ENCODE measurements at places on chromosomes 7 and 10.

DNA sequence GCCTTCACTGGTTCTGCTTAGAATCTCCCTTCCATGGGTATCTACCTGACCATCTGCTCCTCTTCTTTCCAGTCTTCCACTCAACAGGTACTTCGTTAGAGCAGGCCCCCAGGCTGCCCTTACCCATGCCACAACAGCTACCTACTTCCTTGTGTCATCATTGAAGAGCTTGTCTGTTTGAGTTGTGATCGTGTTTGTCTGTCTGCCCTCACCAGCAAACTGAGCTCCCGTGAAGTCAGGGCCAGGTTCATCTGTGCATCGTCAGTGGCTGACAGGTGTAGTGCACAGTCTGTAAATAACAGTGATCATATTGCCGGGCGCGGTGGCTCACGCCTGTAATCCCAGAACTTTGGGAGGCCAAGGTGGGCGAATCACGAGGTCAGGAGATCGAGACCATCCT, 5.0 kb downstream of the NIPSNAP2 start:
- DNase-seq: no peak

DNA sequence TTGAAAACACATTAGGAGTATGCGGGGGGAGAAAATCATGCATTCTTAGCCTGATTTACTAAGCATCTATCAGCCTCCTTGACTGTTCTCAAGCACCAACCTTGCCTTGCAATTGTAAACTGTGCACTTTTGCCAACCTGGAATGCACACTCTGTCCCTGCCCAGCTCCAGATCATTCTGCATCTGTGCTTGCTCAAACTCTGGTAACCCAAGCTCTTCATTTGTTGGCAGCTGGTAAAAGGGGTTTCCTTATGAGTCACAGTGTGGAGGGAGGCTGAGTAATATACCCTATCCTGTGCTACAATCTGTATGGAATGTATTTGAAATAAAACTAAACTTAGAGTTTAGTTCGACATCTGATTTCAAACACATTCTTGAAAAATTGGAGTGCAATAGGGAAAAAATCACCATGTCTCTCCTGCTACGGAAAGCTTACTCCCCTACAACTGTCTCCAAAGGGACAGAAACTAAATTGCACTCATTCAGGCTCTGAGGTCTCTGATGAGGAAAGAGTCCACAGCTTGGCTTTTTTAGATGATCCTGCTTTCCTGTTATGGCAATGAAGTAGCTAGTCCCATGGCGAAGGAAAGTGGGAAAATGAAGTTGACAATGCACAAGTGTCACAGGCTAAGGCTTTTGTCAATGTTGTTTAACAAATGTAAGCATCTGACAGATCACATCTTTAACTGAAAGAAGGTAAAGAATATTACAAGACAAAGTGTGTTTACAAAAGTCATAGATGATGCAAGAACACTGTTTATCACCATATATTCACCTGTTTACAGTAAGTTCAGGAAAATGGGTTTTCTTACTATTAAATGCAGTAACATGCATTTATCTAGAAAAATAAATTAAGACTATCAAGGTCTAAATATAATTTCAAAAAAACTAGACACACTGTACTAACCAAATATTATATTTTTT, 61.9 kb downstream of the TES start:
- DNase-seq: no peak

DNA sequence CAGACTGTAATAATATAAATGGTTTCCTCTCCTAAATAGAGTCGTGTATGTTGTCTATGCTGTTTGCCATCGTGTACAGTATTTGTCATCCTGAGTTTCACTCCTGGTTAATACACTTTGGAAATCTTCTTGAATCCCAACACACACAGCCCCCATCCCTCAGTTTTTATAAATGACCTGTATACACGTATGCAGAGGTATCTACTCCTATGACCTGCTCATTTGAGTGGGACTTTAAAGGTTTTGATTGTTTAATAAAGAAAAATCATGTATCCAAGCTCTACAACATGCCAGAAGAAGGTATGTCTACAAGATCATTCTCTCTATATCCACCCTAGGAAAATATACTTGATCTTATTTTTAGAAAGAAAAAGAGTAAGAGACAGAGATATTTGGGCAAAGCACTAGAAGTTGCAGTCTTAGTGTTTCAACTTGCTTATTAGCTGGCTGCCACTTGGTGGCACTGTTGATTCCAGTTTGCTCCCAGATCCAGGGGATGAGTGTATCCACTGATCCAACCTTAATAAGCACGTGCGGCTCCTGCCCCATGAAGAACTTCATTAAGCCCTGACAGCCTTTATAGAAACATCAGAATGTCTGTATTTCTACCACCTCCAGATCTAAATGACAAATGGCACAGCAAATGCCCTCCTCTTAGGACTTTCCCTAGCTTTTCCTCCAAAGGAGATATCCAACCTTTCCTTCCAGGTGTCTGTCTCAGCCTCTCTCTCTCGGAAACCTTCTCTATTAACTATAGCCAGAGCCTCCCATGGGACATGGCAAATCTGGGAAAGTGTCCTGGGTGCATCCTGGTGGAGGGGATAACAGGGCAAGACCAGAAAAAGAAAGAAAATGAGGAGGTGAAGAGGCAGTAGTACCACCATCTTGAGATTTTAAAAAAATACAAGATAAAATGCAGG, 181.6 kb upstream of the NEBL start:
- DNase-seq: no peak

GRCh38 chr10:25113191-25114035, 61.4 kb upstream of the GPR158 start:
- no peak for DNase-seq

- no peak for DNase-seq
Observed at GRCh38 chr7:105854498-105854897, 21.9 kb downstream of the ATXN7L1 start.

GRCh38 chr7:94477878-94478277, 31.7 kb upstream of the CASD1 start:
- DNase-seq: no peak

DNA sequence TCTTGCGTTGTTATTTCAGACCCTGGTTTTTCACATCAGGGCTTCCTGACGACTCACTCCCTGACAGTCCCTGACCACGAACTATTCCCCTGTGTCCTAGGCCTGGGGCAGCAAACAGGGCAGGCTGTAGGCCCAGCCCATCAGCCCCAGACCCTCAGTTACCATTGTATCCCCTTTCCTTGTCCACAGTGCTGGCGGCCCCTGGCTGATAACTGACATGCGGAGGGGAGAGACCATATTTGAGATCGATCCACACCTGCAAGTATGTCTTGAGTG, 50.5 kb upstream of the TRIM8 start:
- no peak for DNase-seq

GRCh38 chr7:112770051-112770450, 20.1 kb downstream of the TMEM168 start:
- DNase-seq: no peak

DNA sequence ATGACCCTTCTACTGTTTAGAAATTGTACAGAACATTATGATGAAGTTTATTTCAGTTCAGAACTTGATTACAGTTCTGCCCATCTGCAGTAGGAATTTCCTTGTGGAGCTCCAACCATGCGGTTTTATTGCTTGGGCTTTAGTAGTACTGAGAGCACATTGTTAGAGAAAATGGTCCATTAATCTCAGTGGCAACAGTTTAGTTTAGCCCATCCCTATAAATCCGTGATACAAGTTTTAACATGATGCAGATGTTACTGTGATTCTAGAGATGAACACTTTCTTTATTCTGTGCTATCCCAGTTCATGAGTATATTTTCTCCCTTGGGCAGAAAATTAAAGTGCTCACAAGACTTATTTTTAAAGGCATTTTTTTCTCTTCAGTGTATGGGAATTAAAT, 84.8 kb upstream of the FZD8 start:
- no peak for DNase-seq

Data from GM12878 (cell line).